ENCODE measurements at places on chromosomes 6 and 20.

- no peaks in the 10 kb centered on the region for H3K27me3 ChIP-seq
- H3K4me1 ChIP-seq = peaks cover 5% of the 10 kb centered on the region
- DNase-seq = no peak
- H3K4me3 ChIP-seq = no peak overlapping the region
Measured at GRCh38 chr6:36052097-36052496, 24.5 kb downstream of the MAPK14 start.

GRCh38 chr6:88629838-88630494 lies 333.5 kb downstream of the RNGTT start:
- no peak overlapping the region for H3K4me3 ChIP-seq
- no peaks in the 10 kb centered on the region for H3K36me3 ChIP-seq
- DNase-seq = no peak
- no peaks in the 10 kb centered on the region for H3K27me3 ChIP-seq
- no peaks in the 10 kb centered on the region for H3K4me1 ChIP-seq
- no peak overlapping the region for H3K27ac ChIP-seq

DNA sequence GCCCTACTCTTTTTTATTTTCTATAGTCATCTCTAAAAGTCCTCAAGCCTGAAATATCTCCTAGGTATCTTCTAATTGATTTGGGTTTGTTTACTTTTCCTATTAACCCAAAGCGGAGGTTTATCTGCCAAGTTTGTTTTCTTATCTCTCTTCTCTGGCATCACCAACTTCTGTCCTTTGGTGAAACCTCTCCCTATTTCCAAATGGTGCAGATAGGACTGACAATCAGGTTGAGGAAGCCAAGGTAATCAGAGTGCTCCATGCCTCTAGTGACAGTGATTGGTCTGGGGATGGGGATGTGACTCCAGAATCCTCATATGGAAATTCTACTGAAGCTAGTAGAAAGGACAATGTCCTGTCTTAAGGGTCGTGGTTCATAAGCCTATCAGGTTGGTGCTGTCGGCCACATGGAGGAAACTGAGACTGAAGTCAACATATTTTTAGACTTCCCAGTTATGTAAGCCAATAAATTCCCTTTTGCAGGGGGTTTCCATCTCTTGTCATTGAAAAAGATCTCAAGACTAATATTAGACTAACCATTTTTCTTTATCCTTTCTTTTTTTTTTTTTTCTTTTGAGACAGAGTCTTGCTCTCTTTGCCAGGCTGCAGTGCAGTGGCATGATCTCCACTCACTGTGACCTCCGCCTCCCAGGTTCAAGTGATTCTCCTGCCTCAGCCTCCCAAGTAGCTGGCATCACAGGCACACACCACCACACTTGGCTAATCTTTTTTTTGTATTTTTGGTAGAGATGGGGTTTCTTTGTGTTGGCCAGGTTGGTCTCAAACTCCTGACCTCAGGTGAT lies 28.0 kb downstream of the KIF6 start:
- H3K27me3 ChIP-seq = no peaks in the 10 kb centered on the region
- H3K27ac ChIP-seq = no peak overlapping the region
- DNase-seq = no peak
- no peak overlapping the region for H3K4me3 ChIP-seq
- no peaks in the 10 kb centered on the region for H3K36me3 ChIP-seq

GRCh38 chr6:83047065-83047754 lies 18.4 kb downstream of the UBE3D start:
- DNase-seq = no peak
- no peak overlapping the region for H3K27ac ChIP-seq
- H3K27me3 ChIP-seq = no peaks in the 10 kb centered on the region
- no peak overlapping the region for H3K4me3 ChIP-seq
- H3K36me3 ChIP-seq = no peaks in the 10 kb centered on the region

DNA sequence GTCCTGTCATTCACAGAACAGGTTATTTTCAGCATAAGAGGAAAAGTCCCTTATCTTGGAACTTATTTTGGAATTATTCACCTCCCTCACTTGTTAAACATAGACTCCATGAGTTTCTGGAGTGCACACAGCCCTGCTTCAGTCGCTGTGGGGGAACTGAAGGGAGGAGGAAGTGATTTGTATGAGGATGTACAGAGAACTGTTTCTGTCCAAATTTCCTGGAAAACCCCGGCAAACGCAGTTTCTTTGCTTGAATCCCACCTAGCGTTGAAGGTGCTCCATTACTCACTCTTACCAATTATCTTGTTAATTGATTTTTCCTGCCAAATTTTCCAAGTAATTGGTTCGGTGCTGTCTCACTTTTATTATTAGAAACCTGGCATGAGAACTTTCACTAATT lies 78.0 kb upstream of the AGPAT4 start:
- no peaks in the 10 kb centered on the region for H3K27me3 ChIP-seq

GRCh38 chr20:36094497-36094896 lies 60.0 kb upstream of the EPB41L1 start:
- no peaks in the 10 kb centered on the region for H3K36me3 ChIP-seq
- H3K4me3 ChIP-seq = no peak overlapping the region
- no peak for DNase-seq
- H3K27ac ChIP-seq = no peak overlapping the region
- no peaks in the 10 kb centered on the region for H3K27me3 ChIP-seq

GRCh38 chr6:11374036-11375010 lies 141.9 kb upstream of the NEDD9 start:
- DNase-seq = no peak
- no peaks in the 10 kb centered on the region for H3K36me3 ChIP-seq
- no peaks in the 10 kb centered on the region for H3K4me1 ChIP-seq
- H3K27me3 ChIP-seq = no peaks in the 10 kb centered on the region
- H3K4me3 ChIP-seq = no peak overlapping the region

DNA sequence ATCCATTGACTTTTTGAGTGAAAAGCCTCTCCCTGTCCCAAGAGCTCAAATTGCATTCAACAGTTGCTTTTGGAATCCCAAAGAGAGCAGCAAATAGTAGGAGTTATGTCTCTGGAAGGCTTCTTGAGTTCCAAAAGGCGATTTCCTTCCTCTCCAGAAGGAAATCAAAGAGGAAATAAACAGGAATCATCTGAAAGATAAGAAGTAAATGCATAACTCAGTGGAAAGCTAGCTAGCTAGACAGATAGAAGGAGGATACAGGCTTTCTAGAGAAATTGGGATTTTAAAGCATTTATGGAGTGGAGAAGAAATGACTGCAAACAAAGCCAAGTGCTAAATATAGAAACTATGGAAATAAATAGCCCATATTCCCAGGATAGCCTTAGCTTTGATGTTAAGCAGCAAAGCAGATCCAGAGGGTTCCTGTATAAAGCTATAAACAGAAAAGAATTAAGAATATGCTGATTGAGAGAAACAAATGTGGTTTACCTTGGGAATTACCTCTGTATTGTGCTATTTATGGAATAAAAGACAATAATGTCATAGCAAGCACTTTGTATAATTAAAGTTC lies 214.7 kb downstream of the PLCB1 start:
- no peak overlapping the region for H3K4me3 ChIP-seq
- H3K36me3 ChIP-seq = no peaks in the 10 kb centered on the region
- no peak for DNase-seq

DNA sequence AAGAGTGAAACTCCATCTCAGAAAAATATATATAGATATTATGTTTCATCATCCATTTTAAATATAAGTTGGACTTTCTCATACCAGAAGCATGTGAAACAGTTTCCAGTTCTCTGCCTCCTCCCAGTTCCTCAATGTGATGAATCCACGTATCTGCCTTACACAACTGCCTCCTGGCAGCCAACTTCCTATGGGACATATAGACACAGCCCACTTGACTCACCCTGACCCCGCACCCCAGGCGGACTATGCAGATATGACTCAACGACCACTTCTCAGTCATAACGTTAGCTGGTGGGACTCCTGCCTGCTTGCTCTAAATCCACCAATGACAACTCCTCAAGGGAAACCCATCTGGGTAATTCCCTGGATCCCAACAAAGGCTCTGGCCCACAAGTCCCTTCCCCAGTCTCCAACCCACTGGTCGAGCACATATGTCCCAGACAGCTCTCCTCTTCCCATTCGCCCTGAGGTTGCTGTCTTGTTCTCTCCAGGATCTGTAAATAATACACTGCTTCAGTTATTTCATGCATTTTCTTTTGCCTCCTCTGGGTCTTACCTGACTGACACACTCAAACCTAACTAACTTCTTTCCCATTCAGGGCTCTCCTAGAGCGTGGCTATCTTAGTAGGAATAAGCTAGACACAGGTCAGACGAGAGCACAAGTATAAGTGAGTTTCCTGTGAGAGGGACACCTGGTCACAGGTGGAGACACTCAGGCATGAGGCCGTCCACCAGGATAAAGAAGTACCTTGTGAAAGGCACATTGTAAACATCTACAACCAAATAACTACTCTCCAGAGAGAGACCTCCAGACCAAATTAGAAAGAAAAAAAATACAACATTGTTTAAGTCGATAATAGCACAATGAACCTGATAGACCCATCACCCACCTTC lies 548.5 kb downstream of the CD83 start:
- no peaks in the 10 kb centered on the region for H3K36me3 ChIP-seq
- H3K27me3 ChIP-seq = no peaks in the 10 kb centered on the region
- no peak overlapping the region for H3K4me3 ChIP-seq

DNA sequence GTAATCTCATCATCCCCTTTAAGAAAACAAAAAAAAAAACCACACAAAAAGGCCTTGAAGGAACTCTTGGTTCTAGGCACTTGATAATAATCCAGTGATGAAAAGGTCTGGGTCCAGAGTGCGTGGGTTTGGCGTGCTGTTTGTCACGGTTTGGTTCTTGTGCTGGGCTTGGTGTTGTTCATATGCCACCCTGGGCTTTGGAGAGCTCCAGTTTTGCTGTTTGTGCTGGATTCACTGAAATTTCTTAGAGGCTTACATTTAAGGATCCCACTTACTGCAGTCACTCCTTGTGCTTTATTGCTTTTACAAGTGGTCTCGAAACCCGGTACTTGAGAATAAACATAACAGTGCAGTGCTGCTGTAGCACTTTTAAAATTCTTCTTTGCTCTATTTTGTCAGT lies 68.8 kb upstream of the XRN2 start:
- no peaks in the 10 kb centered on the region for H3K36me3 ChIP-seq
- H3K27ac ChIP-seq = no peak overlapping the region
- H3K27me3 ChIP-seq = no peaks in the 10 kb centered on the region
- no peak for DNase-seq
- no peaks in the 10 kb centered on the region for H3K4me1 ChIP-seq

DNA sequence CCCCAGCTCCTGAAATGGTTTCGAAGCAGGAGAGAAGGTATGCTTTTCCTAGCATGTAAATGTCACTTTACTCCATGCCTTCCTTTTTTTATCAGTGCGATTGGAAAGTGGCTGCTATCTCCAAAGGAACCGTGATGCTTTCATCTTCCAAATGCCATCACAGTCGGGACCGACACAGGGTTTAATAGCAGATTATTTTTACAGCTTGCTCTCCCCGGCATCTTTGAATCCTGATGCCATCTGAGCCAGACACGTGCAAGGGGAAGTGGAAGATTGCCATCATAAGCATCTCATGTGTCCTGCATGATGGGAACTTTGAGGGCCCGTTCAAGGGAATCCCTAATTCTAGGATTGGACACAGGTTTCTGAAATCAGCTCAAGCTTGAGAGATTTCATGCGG lies 253.4 kb upstream of the KCNG1 start:
- DNase-seq = no peak
- H3K27ac ChIP-seq = no peak overlapping the region
- H3K27me3 ChIP-seq = no peaks in the 10 kb centered on the region
- no peaks in the 10 kb centered on the region for H3K36me3 ChIP-seq
